Stimulated activated CD4-positive, alpha-beta T cell treated with anti-CD3 and anti-CD28 coated beads, Interleukin-1b, Interleukin-23, amount 100 ng/mL, for 1 hour (primary cell): ENCODE measurements at places on chromosomes 5 and 9.

- no peak for DNase-seq
Observed at GRCh38 chr9:69502671-69503301, 169.4 kb downstream of the APBA1 start.

DNA sequence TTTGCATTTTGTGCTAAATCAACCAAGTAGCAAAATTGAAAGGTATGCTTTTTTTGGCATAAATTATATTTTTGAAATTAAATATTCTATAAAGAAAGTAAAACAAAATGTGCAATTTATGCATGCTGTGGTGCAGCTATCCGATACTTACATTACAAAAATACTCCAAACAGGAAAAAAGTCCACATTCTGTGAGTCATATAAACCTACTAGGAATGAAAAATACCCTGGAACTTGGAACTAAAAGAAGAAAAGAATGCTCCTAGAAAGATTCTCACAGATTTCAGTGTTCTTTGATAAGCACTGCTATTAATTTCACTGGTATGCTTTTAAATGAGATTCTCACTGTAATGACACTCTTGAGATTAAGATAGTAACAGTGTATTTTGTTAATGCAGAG lies 92.6 kb downstream of the OSMR start:
- DNase-seq: no peak

DNA sequence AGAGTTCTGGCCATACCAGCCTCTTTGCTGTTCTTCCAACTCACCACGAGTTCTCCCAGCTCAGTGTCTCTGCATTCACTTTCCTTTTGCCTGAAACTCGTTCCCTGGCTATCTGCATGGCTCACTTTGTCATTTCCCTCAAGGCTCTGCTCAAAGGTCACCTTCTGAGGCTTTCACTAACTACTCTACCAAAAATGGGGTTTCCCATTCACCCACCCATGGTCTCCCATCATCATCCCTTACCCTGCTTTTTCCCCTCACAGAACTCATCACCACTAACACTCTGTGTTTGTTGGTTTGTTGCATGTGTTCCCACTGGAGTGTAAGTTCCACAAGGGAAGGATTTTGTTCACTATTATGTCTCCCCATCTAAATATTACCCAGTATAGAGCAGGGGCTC lies 16.6 kb downstream of the PLGRKT start:
- no peak for DNase-seq

DNA sequence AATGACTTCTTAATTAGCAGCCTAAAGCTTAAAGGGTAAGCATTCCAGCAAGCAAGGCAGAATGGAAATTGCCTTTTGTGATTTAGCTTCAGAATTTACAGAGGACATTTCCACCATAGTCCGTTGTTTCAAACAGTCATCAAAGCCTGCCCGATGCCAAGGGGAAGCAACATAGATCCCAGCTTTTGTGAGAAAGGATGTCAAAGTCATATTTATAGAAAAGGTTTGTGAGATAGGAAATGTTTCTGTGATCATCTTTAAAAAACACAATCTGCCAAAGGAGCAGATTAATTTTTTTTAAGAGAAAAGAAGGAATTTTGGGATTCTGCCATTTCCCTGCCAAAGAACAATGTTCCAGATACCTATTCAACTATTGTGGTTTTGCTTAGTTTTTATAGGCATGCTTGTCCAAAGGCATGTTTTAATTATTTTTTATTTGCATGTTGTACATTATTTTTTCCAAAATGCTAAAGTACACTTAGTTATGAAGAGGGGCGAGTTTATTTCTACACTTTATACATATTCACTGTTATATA lies 346.9 kb downstream of the ZNF608 start:
- no peak for DNase-seq
